CD4-positive, alpha-beta memory T cell (primary cell): ENCODE measurements at places on chromosomes 7 and 10.

DNA sequence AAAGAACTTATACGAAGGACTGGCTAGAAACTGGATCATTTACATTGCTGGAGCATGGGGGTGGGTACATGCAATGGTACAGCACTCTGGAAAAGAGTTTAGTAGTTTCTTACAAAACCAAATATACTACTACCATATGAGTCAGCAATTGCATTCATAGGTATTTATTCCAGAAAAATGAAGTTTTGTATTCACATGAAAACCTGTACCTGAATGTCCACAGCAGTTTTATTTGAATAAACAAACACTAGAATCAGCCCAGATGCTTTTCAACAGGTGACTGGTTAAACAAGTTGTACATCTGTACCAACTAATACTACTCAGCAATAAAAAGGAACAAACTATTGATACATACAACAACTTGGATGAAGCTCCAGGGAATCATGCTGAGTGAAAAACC lies 3.4 kb downstream of the SCIN start:
- no peak for DNase-seq

- no peak for DNase-seq
Measured at GRCh38 chr10:111999205-111999914, 184.2 kb downstream of the GPAM start.

DNA sequence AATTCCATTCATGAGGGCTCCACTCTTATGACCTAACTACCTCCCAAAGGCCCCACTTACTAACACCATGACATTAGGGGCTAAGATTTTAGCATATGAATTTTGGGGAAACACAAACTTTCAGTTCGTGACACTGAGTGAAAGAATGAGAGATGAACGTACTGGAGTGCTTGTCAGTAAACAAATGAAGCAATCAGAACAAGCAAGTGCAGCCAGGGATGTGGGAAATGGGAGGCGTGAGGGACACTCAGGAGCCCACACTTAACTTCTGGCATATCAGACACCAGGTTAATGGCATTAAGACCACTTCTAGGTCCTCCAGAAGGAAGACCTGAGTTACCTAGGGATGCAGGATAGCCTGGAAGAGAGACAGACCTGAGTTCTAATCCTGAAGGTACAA lies 2.3 kb upstream of the MDFIC start:
- no peak for DNase-seq

GRCh38 chr7:28318101-28318762 lies 94.1 kb upstream of the CREB5 start:
- no peak for DNase-seq

GRCh38 chr10:82742898-82743297 lies 867.9 kb downstream of the NRG3 start:
- no peak for DNase-seq
